Stimulated activated CD8-positive, alpha-beta memory T cell treated with anti-CD3 and anti-CD28 coated beads, Interleukin-15, amount 100 ng/mL, for 1 hour (primary cell): ENCODE measurements at places on chromosomes 2 and 18.

- DNase-seq = no peak
Observed at GRCh38 chr2:1584691-1585485, 159.4 kb downstream of the PXDN start.

DNA sequence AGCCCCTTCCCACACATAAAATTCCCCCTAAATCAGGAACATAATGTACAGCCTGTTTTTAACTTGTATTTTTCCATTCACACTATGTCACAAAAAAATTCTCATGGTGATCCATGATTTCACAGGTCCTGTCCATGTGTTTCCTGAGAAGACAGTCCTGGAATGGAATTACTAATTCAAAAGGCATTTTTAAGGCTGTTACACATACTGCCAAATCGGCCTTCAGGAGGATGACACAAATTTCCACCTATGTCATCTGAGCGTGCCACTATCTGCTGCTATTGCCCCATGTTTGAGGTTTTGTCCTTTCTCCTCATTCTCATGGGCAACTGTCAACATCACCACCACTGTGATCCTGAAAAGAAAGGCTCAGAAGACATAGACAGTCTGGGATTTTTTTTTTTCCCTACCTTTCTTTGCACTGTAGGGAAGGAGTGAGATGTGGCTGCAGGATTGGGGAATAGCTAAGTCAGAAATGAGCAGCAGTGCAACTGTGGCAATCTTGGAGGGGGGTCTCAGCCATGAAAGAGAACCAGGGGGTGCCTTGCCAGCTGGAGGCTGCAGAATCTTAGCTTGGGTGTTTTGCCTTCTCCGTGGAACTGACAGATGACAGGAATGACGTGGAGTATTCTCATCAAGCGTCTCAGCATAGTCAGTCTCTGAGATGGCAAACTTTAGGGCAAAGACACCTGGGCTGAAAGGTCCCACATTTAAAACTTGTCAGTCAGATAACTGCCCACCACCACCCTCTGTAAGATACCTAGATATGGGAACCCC, 73.4 kb downstream of the MARCHF4 start:
- no peak for DNase-seq

GRCh38 chr18:27585602-27586173, 400.6 kb upstream of the CHST9 start:
- DNase-seq = no peak

- no peak for DNase-seq
Observed at GRCh38 chr18:77305676-77306075, 56.0 kb downstream of the GALR1 start.

- DNase-seq = no peak
Observed at GRCh38 chr2:237471438-237472186, 15.4 kb upstream of the MLPH start.

- no peak for DNase-seq
Observed at GRCh38 chr2:36351736-36352349, 3.7 kb upstream of the CRIM1 start.
